Chondrocyte (in vitro differentiated cells): ENCODE measurements at places on chromosomes 4 and X.

- no peak for DNase-seq
Measured at GRCh38 chr4:7719354-7720174, 220.1 kb downstream of the AFAP1 start.

DNA sequence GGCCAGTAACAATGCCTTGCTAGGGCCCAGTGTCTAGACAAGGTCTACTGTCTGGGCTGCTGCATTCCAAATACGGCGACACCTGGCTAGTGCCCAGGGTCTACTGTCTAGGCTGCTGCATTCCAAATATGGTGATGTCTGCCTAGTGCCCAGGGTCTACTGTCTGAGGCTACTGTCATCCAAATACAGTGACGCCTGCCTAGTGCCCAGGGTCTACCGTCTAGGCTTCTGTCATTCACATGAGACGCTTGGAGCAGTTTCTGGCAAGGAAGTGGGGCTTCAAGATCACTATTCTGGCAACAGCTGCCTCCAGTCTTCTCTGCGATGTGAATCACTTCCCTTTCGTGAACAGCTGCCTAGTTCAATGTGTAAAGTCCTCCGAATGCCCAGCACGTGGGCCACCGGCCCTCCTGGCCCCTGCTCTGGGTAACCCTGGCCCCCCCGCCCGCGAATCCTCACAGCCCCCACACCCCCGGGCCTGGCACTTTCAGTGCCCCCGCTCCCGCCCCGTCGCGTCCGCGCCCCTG lies 12.7 kb downstream of the ACOX3 start:
- no peak for DNase-seq

DNA sequence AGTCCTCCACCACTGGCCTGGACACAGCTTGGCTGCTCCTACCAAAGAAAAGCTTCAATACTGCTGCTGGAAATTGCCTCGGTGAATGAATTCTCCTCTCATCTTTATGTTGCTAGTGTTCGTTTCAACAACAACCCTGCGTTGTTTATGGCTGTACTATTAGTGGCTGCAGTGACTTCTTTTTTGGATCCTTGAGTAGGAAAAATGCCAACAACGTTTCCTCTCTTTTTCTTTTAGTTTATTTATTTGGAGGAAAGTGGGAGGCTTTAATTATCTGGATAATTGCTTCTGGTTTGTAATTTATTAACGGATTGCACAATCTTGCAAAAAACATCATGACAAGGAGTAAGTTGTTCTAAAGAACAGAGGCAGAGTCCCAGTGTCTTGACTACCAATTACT lies 464.1 kb upstream of the TRAM1L1 start:
- no peak for DNase-seq

DNA sequence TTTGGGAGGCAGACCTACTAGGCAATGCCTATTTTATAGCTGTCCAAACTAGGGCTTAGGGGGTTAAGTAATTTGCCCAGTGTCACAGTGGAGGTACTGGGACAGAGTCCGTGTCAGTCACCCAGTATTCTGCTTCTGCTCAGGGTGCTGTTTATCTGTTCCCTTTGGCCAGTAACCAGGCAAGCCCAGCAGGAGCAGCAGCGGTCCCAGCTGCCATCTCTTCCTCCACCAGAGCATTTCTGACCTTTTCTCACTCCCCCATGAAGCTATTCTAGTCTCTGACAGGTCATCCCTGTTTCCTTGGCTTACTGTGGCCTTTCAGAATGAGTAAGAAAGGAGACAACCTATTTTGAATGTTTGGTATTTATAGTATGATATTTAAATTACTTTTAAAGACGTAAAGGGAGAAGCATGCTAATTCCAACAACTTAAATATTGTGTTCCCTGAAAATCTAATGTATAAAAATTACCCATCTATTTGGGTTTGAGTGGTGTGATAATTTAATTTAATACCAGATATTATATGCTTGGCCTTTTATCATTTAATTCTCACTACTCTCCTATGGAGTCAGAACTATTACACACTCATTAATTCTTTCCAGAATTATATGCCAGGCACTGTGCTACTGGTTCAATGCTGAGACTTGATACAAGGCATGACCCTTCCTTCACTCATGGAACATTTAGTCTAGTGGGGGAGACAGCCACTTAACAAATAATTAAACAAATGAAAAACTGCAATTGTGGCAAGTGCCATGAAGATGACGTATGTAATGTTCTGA lies 60.6 kb downstream of the RPS6KA3 start:
- no peak for DNase-seq

DNA sequence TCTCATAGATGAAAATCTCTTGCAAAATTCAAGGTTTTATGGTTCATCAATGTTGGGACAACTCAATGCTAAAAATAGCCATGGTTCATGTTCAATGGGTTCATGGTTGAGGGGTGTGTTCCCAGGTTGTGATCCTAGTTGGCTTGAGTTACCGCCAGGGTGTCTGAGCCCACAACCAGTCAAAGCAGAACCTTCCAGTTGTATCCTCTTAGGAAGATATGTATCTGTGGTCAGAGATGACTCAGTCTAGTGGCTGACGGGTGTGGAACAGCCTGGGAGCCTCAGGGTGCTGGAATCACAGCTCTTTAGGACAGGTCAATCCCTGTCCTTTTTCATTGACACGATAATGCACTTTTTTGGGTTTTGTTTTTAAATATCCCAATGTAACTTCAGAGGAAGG lies 192.3 kb upstream of the NR3C2 start:
- DNase-seq: no peak
